GM23248 (cell line): ENCODE measurements at places on chromosomes 3 and 15.
A peak's percentile ranks its signal among the peaks of the same experiment; 100 is the strongest.

- H3K4me3 ChIP-seq: no peak overlapping the region
- no peak overlapping the region for H3K27ac ChIP-seq
- H3K27me3 ChIP-seq: no peaks in the 10 kb centered on the region
- peaks cover 14% of the 10 kb centered on the region for H3K36me3 ChIP-seq
- H3K4me1 ChIP-seq: peaks cover 23% of the 10 kb centered on the region
Observed at GRCh38 chr15:57256939-57257338, 119.4 kb upstream of the CGNL1 start.

DNA sequence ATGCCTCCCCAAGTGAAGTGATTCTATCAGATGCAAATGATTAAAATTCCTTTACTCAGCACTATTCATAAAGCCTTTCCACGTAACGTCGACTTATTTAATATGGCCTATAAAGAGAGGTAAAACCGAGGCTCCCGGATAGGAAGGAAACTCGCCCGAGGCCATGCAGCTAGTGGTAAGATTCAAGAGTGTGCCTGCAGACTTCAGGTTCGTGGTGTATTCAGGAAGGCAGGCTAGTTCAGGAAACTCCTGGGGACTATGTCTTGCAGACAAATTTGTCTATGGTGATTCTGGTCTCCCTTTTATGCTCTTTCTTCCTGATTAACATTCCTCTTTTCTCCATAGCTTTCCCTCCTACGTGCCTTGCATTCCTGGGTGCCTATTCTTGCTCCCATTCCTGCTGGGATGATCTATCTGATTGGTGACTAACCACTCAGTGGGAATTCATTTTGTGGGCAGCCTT lies 150.7 kb downstream of the SST start:
- H3K36me3 ChIP-seq: no peaks in the 10 kb centered on the region
- H3K4me1 ChIP-seq: peaks cover 29% of the 10 kb centered on the region
- no peak overlapping the region for H3K27ac ChIP-seq

DNA sequence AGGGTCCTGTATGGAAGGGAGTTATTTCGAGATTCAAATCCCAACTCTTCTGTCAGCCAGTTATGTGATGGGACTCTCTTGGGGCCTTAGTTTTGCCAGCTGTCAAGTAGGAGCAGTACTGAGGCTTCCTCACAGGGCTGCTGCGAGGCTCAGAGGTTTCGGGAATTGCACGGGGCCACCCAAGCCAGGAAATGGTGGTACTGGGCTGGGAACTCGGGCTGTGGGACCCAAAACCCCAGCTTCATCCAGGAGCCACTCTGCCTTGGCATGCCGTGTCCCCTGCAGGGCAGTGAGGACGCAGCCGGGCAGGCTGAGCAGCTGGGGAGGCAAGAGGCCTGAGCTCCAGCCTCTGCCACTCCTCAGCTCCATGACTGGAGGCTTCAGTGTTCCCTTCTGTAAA lies 118.6 kb downstream of the ETFA start:
- H3K4me3 ChIP-seq: no peak overlapping the region
- no peak overlapping the region for H3K27ac ChIP-seq
- DNase-seq: no peak
- H3K36me3 ChIP-seq: no peaks in the 10 kb centered on the region
- peaks cover 17% of the 10 kb centered on the region for H3K4me1 ChIP-seq

- H3K27ac ChIP-seq: no peak overlapping the region
- H3K36me3 ChIP-seq: no peaks in the 10 kb centered on the region
- H3K4me3 ChIP-seq: no peak overlapping the region
- H3K27me3 ChIP-seq: peaks cover 13% of the 10 kb centered on the region
Observed at GRCh38 chr3:194254040-194254439, 97.1 kb downstream of the CPN2 start.

DNA sequence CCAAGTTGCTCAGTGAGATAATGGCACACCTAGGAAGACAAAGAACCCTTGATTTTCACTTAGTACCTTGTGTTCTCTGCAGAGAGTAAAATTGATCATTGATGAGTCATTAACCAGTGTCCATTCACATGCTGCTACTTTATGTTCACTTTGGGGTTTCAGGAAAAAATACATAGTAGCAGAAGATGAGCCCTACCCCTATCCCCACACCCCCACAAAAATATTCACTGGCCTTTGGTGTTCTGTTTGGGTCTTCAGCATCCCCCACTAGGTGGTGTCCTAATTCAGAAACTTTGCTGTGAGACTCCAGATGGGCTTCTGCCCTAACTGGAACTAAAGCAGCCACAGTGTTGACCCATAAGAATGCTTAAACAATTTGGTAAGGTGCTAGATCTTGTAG lies 178.8 kb downstream of the KLHL25 start:
- H3K36me3 ChIP-seq: no peaks in the 10 kb centered on the region
- H3K4me3 ChIP-seq: no peak overlapping the region
- H3K27me3 ChIP-seq: no peaks in the 10 kb centered on the region
- peaks cover 45% of the 10 kb centered on the region for H3K4me1 ChIP-seq
- peak overlapping the region; percentile 93 for H3K27ac ChIP-seq

GRCh38 chr15:100090411-100090810 lies 251.4 kb downstream of the ADAMTS17 start:
- no peaks in the 10 kb centered on the region for H3K4me1 ChIP-seq
- H3K36me3 ChIP-seq: no peaks in the 10 kb centered on the region

GRCh38 chr3:88690287-88690686 lies 417.1 kb upstream of the EPHA3 start:
- no peak overlapping the region for H3K27ac ChIP-seq
- H3K4me3 ChIP-seq: no peak overlapping the region
- no peak for DNase-seq
- no peaks in the 10 kb centered on the region for H3K4me1 ChIP-seq

GRCh38 chr3:5047764-5048419 lies 68.7 kb downstream of the BHLHE40 start:
- H3K27ac ChIP-seq: no peak overlapping the region
- no peak overlapping the region for H3K4me3 ChIP-seq
- H3K36me3 ChIP-seq: no peaks in the 10 kb centered on the region
- H3K27me3 ChIP-seq: no peaks in the 10 kb centered on the region
- peaks cover 14% of the 10 kb centered on the region for H3K4me1 ChIP-seq

DNA sequence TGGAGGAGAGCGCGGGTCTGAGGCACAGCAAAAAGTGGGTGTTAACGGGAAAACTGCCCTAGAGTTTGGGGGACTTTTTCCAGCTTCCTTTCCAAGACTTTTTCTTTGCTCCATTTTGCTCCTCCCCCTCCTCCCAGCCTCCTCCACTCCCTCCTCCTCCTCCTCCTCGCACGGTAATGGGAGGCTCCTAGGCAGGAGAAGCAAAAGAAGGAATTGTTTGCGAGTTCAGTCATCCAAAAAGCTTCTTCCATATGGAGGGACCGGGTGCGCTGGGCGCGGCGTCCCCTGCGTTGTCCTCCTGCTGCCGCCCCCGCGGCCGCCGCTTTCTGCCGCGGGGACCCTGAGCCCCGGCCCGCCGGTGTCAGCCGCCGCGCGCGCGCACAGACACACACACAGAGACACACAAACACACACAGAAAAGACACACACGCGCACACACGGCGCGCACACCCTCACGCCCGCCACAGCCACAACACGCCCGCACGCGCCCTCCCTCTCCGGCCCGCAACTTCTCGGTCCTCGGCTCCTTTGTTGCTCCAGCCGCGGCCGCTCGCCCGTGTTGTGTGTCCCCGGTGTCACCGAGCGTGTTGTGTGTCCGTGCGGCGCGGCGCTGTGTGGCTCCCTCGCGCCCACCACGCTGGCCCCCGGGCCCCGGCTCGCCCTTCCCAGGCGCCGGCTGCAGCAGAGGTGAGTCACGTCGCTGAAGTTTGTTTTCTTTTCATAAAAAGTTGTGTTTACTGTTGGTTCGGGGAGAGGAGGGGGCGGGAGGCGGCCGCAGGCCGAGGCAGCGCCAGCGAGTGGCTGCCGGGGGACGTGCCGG lies at the start of gene BOC:
BOC (plus strand) TSS at position 228 of the 820 bp plus-strand sequence. CDS start 38,246 bp downstream, outside the sequence.
- peak; percentile 81 for DNase-seq
- H3K27me3 ChIP-seq: no peaks in the 10 kb centered on the region
- peaks cover 38% of the 10 kb centered on the region for H3K4me1 ChIP-seq
- H3K27ac ChIP-seq: peak within 1 kb of the TSS; percentile 81

GRCh38 chr15:38508647-38509046 lies 54.7 kb downstream of the FAM98B start:
- DNase-seq: no peak
- H3K27me3 ChIP-seq: no peaks in the 10 kb centered on the region
- no peak overlapping the region for H3K27ac ChIP-seq
- H3K36me3 ChIP-seq: no peaks in the 10 kb centered on the region

DNA sequence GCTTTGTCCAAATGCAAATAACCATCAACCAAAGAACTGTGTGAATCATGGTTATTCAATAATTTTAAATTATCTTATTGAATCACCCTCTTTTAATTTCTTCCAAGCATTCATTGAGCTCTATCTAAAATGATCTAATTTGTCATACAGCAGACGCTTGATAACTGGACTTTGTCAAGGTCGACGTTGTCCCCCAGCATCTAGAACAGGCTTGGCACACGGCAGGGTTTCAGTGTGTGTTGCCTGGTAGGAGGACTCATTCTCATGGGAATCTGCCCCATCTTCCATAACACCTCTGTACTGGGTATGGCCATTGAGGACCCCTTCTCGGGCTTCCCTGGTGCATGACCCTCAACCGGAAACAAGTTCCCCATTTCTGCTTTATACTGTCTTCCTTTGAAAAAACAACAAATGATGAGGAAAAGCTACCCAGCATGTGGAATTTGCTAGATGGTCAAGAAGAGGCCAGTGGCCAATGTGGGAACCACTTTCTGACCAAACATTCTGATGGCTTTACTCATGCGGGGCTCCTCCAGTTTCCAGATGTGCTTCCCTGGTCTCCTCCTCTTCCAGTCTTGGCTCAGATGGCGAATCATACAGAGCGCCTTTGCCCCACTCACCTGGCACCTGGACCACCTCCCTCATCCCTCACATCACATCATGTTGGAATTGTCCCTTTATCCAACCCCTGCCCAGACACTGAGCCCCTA lies 41.7 kb upstream of the SEC22A start:
- H3K27ac ChIP-seq: peak overlapping the region; percentile 23; the same call in 1 of the 2 replicates
- H3K36me3 ChIP-seq: peaks cover 17% of the 10 kb centered on the region; the same call in 1 of the 2 replicates
- DNase-seq: peak; percentile 77
- H3K27me3 ChIP-seq: no peaks in the 10 kb centered on the region
- no peak overlapping the region for H3K4me3 ChIP-seq

DNA sequence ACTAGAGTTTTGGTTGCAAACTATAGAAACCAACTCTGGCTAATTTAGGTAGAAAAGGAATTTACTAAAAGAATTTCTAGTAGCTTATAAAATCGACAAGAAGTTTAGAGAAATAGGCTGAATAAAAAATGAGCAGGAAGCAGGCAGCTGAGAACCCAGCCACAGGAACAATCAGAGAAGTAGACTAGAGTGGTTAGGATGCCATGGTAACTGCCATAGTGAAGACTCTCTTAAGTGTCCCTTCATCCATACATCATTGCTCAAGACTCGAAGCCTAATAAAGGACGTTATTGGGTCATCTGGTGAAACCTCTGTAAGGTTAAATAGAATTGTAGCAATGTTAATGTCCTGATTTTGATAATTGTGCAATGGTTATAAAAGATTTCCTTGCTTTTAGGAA lies 13.8 kb downstream of the AVEN start:
- H3K4me3 ChIP-seq: no peak overlapping the region
- no peak overlapping the region for H3K27ac ChIP-seq

DNA sequence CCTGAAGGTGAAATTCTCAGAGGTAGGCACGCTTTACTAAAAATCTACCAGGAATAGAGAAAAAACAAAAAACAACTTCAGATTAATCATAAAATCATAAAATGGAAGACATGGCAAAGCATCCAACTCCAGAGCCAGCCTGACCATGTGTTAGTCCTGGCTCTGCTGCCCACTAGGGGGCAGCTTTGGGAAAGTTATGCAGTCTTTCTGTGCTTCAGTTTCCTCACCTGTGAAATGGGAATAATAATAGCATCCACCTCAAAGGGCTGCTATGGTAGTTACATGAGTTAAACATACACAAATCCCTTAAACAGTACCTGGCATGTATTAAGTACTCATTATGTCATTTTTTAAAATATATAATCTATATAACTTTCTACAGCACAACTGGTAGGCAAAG lies 52.3 kb downstream of the WNT5A start:
- H3K36me3 ChIP-seq: no peaks in the 10 kb centered on the region
- DNase-seq: peak; percentile 36
- no peak overlapping the region for H3K4me3 ChIP-seq
- no peak overlapping the region for H3K27ac ChIP-seq

- no peak overlapping the region for H3K4me3 ChIP-seq
- H3K27ac ChIP-seq: 0 out of 2 replicates have a peak overlapping the region, but pooled peaks have one; percentile 11
- H3K36me3 ChIP-seq: peaks cover 69% of the 10 kb centered on the region
- no peaks in the 10 kb centered on the region for H3K27me3 ChIP-seq
Observed at GRCh38 chr15:72220687-72221086, 10.3 kb downstream of the PKM start.

DNA sequence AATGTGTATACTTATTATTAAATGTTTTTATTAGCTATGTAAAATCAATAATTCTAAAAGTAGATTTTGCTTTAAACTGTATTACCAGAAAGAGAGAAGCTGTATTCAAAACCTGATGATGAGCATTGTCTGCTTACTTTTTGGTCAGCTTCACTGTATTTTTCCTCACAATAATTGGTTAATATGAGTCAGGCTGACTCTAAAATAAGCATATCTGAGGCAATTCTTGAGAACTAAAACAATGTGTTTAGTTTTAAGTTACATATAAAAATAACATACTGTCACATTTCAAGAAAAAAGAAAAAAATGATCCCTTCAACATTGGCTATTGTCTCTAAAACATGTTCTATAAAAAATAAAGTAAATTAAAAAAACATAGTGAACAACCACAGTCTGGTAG lies 66.1 kb downstream of the EPHA3 start:
- peak; percentile 8 for DNase-seq

DNA sequence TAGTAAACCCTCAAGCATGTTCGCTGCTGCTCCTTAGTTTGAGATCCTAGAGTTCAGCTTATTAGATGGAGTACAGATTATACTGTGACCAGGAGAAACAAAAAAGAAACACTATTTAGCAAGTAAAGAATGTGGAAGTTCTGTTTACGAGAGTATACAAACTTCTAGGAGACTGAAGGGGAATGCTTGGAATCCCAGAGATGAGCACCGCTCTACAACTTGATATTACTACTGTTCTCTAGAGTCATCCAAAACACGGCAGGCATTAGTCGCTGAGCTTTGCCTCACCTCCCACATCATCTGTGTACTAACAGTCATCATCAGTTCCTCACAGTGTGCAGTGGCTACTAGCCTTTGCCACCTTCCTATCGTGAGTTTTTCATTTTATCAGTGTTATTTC lies 121.4 kb upstream of the CHRM5 start:
- H3K27me3 ChIP-seq: no peaks in the 10 kb centered on the region
- DNase-seq: peak; percentile 8
- no peaks in the 10 kb centered on the region; the same call in 1 of the 2 replicates for H3K4me1 ChIP-seq
- no peak overlapping the region for H3K27ac ChIP-seq
- no peaks in the 10 kb centered on the region for H3K36me3 ChIP-seq

DNA sequence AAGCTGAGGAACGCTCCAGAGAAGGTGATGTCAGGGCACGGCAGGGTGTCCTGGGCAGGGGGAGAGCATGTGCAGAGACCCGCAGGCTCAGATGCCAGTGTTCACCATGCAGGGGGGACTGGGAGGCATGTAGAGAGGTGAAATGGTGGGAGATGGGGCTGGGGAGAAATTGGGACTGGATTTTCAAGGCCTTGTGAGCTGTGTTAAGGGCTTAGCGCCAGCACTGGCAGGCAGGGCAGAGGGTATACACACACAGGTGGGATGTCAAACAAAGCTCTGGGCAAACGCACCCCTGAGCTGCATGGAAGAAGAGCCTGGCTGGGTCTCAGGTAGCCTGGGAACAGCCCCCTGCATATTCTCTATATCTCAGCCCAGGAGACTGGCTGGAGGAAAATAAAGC lies 282.7 kb downstream of the SHQ1 start:
- no peaks in the 10 kb centered on the region for H3K27me3 ChIP-seq
- no peak overlapping the region for H3K27ac ChIP-seq
- no peaks in the 10 kb centered on the region for H3K4me1 ChIP-seq
- no peaks in the 10 kb centered on the region for H3K36me3 ChIP-seq
